G401 (cell line): ENCODE measurements at places on chromosomes 7 and 10. TPM values are rescaled to one million over a fixed set of nuclear protein-coding genes. Genes with fewer than 3 reads are reported as not detected.

GRCh38 chr7:21370283-21370982, 57.5 kb upstream of the SP4 start:
- no peak for DNase-seq

GRCh38 chr10:3339531-3339950, 167.0 kb upstream of the PITRM1 start:
- no peak for DNase-seq

GRCh38 chr10:74094231-74094630, 56.4 kb downstream of the AP3M1 start:
- DNase-seq = no peak

- DNase-seq = peak; percentile 37
These were observed 7.5 kb upstream of the RBP3 start for GRCh38 chr10:47340608-47341170.

DNA sequence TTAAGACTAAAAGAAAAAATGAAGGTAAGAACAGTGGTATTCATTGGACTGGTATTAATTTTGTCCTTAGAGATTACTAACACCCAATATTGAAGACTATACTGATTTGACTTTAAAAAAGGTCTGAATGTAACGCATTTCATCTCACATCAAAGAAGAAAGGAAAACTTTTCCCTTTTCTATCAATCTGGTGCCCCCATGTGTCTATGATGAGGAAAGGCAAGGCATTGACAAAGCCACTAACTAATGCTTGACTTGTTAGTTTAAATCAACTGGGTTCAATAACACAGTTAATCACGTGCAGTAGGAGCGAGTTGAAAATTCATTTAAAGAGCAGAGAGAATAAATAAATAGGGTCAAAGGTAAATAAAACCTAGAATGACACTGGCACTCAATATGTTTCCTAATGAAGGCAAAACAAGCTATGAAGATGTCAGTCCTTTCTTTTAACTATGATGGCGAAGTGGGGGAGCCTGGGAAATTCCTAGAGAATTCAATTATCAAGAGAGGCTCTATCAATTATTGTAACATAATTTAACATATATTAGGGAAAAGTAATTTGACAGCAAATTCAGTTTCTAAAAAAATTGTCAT, 180.9 kb downstream of the ANK3 start:
- peak; percentile 81 for DNase-seq

DNA sequence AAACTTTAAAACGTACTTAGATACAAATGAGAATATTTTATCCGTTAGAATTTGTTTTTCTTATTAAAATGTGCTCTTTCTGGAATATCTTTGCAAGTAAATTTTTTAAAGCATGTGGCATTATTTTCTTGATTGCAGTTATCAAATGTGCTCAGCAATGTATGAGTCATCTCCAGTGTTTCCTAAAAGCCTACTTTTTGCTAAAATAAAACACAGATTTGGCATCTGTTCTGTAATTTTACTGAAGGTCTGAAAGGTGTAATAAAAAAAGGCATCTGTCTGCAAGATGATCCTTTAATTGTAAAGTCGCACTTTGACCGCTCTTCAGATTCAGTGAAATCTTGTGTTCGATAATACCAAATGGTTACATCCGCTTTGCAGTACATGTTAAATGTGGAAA, 3.4 kb downstream of the GNAT3 start:
- no peak for DNase-seq

Gene LRRTM3
- not detected in 2 replicates for total RNA-seq

GRCh38 chr7:88014581-88014980, 80.5 kb downstream of the ADAM22 start:
- no peak for DNase-seq

- DNase-seq = no peak
These were observed 23.7 kb downstream of the USP6NL start for GRCh38 chr10:11587722-11588259.

- DNase-seq = peak; percentile 28
These were observed 36.5 kb downstream of the GLUD1 start for GRCh38 chr10:87058171-87058570.

DNA sequence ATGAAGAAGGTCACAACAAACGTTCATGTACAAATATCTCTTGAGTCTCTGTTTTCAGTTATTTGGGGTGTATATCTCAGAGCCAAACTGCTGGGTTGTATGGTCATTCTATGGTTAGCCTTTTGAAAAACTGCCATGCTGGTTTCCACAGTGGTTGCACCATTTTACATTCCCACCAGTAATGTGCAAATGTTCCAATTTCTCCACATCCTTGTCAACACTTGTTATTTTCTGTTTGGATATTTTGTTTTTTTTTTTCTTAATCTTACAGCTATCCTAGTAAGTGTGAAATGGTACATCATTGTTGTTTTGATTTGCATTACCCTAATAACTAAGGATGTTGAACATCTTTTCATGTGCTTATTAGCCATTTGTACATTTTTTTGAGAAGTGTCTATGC, 13.0 kb upstream of the C1GALT1 start:
- DNase-seq = no peak

DNA sequence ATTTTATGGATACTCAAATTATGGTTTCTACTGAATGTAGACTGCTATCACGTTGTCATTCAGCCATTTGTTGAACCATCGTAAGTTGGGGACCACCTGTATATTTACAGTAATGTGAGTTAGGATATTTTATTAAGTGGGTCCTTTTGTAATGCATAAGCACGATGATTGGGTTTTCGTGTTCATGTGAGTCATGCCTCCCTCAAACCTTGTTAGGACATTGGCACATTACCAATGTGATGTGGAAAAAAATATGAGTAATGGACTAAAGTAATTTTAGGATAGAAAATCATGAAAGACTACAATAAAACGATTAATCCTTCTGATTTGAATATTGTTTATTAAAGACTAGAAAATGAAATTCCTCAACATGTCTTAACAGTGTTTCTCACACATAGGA, 8.7 kb downstream of the SMC3 start:
- DNase-seq = no peak

- DNase-seq = no peak
These were observed 422.3 kb downstream of the TCERG1L start for GRCh38 chr10:130889240-130889639.

- no peak for DNase-seq
These were observed 474.7 kb downstream of the ANKRD7 start for GRCh38 chr7:118699222-118699621.

Gene EPO
- total RNA-seq = not detected in 2 replicates

DNA sequence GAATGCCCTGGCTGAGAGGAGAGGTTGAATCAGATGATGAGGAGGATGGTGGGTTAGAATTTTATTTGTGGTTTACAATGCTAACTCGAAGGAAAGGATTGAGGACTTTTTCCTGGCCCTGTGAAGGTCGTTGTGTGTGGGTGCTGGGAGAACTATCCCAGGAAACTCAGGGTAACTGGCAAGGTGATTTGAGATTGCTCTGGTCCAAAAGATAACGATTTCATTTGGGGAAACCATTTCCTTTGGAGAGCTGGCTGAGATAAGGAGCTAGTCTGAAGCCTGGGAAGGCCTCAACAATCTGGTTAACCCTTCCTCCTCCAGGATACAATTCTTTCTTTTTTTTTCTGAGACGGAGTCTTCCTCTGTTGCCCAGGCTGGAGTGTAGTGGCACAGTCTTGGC, 33.0 kb downstream of the HK1 start:
- DNase-seq = no peak

DNA sequence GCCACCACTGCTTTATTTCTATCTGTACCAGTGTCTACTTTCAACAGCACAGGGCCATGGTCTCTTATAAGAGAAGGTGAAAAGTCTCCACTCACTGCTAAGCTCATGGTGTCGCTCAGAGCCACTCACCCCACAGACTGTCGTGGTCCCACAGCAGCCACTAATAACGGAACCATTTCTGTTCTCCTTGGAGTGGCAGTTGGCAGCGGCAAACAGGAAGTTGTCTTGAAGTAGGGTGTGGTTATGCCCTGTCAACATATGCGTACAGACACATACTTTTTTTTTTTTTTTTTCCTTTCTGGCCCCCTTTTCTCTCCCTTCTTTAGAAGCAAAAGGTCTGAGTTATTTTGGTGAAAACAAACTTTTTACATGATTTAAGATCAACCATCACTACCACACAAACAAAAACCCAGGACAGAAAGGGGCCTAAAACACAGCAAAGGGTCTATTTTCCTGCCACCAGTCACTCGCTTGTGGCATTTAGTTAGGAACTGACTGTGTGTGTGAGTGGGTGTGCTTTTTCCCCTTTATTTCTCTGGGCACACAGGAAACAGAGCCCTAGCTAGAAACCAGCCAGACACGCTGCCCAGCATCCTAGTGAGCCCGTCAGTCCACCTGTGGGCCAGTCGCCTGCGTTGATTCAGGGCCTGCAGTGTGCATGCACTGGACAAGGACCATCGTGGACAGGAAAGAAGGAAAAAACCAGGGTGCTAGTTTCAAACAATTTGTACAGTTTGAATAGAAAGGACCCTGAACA, 96.7 kb upstream of the EFCAB10 start:
- DNase-seq = no peak

Gene SLC18A3
- not detected in 2 replicates for total RNA-seq
